T47D (cell line): ENCODE measurements at places on chromosomes 5 and 9.

DNA sequence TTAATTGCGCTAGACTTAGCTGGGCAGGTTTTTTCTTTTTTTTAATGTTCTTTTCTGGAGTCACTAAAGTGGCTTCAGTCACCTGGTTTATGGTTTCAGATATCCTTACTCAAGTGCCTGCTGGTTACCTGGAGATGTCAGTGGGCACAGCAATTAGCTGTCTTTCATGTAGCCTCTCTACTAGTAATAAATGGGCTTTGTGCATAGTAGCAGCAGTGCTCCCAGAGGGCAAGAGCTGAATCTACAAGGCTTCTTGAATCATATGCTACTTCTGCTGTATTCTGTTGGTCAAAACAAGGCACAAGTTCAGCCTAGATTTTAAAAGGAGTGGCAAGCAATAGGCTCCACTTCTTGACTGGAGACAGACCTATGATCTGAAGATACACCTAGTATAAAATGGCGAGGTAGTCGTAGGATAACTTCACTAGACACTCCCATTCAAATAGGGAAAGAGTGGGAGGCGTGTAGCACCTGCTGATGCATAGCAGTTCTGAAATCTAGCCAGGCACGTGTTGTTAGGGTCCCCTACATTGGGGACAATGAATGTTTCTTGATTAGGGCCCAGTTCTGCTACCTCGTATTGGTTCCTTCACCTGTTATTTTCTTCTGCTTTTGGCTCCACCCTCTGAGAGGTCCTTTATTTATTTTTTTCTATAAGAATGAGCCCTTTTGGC, 7.0 kb downstream of the SCAMP1 start:
- DNase-seq: no peak

DNA sequence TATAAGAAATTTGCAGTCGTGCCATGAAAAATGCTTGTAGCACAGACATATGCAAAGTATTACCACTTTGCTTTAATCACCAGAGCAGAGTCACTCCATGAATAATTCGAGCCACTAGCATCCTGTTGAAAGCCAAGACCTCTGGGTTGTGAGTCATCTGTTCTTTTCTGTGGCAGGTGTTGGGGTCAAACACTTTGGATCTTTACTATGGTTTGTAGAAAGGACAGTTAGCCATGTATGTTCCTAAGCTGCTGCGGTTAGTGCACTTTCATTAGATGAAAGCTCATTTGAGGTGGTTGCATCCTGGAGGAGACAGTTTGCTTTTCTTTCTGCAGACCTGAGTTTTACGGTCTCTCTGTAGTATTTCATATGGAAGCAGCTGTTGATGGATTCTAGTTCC, 223.7 kb downstream of the DMRT2 start:
- DNase-seq: no peak

GRCh38 chr5:143923634-143924266, 111.8 kb downstream of the HMHB1 start:
- no peak for DNase-seq

- no peak for DNase-seq
Measured at GRCh38 chr5:174505621-174506020, 218.8 kb upstream of the MSX2 start.

DNA sequence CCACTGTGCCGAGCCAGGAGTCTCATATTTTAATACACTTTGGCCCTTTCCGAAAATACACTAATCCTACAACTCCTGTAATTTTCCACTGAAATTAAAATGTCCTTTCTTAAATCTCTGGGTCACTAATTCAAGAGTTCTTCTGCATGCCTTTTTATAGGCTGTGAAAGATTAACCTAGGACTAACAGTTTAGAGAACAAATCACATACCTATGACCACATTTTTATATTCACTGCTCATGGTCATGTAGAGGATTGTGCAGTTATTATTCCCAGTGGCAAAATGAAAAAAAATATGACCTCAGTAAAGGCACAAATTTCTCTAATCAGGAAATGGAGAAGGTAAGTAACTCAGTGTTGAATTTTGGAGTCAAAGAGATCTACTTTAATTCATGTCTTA, 33.4 kb downstream of the SLCO4C1 start:
- DNase-seq: no peak

DNA sequence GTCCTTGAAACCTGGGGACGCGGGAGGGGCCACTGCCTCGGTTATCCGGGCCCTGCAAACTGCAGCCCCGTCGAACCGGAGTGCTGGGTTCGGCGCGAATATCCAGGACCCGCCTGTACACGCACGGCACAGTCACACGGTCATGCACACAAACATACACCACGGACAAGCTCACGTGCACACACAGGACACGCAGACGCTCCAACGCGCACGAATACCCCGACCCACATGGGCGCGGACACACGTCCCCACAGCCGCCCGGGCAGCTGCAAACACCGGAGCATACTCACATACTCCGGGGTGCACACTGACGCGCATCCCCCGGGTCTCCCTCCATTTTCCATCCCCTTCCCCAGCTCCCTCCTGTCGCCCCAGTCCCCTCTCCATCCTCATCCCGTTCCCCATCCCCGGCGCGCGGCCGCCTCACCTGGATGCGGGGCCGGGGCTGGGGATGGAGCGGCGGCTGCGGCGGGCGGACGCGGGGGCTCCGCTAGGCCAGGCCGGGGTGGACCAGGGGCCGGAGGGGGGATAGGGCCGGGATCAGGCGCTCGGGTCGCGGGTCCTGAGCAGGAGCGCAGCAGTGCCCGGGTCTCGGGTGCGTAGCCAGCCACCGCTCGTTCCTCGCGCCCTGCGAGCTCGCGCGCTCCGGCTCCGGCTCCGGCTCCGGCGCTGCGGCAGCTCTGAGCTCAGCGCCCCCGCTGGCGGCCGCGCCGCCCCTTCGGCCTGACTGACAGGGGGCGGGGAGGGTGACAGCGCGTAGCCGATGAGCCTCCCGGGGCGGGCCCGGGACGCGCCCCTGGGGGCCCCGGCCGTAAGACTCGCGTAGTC, at the start of the genes EIF4E1B and SNCB:
TSS of gene EIF4E1B (plus strand) at position 823 of the 828 bp plus-strand sequence. CDS start 12,113 bp downstream, outside the sequence.
TSS of gene SNCB (minus strand) at position 682 of the 828 bp plus-strand sequence. CDS start 880 bp downstream, outside the sequence.
- peak; percentile 76 for DNase-seq

- DNase-seq: no peak
Measured at GRCh38 chr5:2175041-2175440, 292.3 kb upstream of the IRX4 start.

DNA sequence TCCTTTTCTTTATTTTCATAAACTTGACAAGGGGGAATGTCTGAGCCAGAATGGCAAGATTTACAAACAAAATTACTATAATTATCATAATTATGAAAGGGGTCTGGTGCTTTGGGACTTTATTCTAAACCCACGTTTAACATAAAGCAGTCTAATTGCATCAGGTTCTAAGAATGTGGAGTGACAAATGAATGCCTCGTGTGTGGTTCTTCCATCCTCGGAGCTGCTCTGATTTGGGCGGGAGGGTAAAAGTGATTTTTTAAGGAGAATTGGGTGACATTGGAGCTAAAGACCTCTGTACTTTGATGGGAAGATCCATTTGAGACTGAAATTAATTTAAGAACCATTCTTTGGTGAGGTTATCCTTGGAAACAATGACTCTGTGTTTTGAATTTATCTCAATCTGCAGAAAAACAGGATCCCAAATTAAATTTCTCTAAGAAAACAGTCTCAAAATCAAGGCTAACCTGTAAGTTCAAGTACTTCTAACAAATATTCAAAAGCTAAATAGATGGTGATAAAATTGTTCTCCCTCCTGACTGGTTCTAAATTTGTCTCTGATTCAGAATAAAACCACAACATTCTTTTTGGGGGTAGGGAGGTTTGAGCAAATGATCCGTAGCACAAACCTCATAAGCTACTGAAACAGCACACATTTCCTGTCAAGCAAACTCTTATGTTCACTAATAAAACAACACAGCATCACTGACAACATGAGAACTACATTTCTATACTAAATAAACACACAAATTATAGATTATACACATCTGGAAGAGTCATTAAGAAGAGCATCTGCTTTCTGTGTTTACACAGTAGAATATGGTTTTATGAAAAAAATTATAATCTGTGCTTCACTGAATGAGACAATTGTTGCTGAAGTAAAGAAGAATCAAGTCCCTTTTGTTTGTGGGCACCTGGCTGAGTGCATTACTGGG, 85.5 kb downstream of the DCP2 start:
- no peak for DNase-seq

- DNase-seq: no peak
Measured at GRCh38 chr9:124629600-124629999, 122.4 kb upstream of the NR5A1 start.

DNA sequence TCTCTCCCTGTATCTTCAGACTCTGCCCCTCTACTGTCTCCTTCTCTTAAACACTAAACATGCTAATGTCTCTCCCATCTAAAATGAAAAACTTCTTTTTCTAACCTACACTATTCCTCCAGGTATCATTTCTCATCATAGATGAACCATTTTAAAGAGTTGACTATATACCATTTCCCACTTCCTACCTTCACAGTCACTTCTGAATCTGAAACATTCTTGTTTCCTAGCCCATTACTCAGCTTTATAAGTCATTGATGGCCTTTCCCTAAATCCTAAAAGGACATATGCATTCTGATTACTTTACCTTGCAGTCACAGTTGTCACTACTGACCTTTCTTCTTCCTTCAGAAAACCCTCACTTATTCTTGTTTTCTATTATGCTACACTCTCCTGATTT, 118.2 kb downstream of the SSBP2 start:
- no peak for DNase-seq

GRCh38 chr9:92954886-92955285, 7.6 kb downstream of the FGD3 start:
- no peak for DNase-seq

DNA sequence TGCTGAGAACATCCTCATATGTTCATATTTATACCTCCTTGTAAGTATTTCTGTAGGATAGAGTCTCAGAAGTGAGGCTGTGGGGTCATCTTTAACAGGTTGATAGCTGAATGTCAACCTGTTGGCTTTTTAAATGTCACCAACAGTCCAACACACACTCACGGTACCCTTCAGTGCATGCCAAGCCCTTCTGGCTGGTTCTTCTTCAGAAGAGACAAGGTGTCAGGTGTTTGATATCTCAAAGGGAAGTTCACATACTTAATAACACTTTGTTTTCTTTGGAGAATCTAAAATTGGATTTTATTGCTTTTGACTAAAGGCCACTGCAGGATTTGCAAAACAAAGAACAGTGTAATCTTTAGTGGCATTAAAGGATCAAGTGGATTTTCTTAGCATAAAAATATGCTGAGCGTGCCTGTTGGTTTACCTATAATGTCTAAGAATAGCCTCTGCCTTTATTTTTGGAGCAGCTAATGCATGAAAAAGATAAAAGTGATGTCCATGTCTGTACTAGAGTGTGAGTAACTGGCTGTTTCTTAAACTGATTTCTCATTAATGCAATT, 58.2 kb downstream of the RGS3 start:
- DNase-seq: no peak

DNA sequence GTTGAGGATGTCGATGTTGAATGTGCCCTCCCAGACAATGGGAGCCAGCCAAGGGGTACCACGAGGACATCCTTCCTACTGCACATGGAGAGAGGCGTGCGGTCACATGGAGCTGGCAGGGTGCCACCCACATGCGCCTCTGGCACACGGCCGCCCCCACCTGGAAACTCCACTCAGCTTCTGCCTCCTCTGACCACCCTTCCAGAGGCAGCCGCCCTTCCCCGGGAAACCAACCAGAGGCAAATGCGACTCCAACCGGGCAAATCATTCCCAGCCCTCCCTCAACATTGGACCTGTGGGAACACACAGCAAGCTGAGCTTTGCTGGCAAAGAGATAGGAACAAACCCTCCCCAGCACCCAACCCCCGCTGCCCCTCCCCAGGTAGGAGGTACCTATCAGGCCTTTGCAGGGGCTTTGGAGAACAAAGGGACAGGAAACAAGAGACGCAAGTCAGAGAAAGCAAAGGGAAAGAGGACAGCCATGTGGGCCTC, 17.5 kb downstream of the ABO start:
- no peak for DNase-seq

- no peak for DNase-seq
Measured at GRCh38 chr5:167765352-167765751, 526.1 kb upstream of the WWC1 start.

DNA sequence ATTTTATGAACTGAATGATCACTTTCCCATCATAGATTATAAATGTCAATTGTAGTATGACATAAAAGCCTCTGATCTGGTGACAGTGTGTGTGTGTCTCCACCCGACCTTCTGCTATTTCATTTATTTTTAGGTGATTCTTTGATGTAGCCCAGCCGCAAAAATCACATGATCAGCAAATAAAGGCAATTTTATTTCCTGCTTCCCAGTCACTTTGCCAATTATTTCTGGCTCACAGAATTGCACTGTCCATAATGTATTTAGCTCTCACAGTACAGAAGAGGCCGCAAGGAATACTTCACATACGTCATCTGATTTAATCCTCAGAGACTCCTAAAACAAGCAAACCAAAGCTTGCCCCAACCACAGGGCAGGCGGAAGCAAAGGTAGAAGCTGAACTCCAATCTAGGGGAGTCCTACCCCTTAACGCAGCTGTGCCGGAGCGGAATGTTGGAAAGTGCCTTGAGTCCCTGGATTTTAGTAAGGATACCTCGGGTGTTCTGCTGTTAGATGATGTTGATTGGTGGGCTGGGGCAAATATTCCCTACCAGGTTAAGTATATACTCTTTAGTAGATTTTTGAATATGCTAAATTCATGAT, 384.0 kb upstream of the IRX4 start:
- DNase-seq: peak; percentile 74
